A549 (cell line): ENCODE measurements at places on chromosomes 16 and 17. TPM values are rescaled to one million over a fixed set of nuclear protein-coding genes. Genes with fewer than 3 reads are reported as not detected.

CX3CL1 gene
- 0.08 to 0.17 TPM (median 0.08 TPM) in 3 replicates for polyA plus RNA-seq

CCL4L2 gene
- not detected in 3 replicates for polyA plus RNA-seq

TPSG1 gene
- 0.08 TPM in 1 of 3 replicates, not detected in the others for polyA plus RNA-seq

TAC4 gene
- polyA plus RNA-seq, result not detected in 3 replicates

CCP110 gene
- polyA plus RNA-seq, result 11.3 to 12.1 TPM (median 11.6 TPM) in 3 replicates

LDHD gene
- 0.83 to 1.3 TPM (median 1.1 TPM) in 3 replicates for polyA plus RNA-seq

RAB26 gene
- 5.7 to 7.3 TPM (median 6.7 TPM) in 3 replicates for polyA plus RNA-seq

TK1 gene
- 342 to 380 TPM (median 355 TPM) in 3 replicates for polyA plus RNA-seq

EIF4A3 gene
- 180 to 196 TPM (median 189 TPM) in 3 replicates for polyA plus RNA-seq

TBC1D3I gene
- 0.16 to 0.44 TPM (median 0.23 TPM) in 3 replicates for polyA plus RNA-seq

KRTAP17-1 gene
- not detected in 3 replicates for polyA plus RNA-seq

NPIPA7 gene
- polyA plus RNA-seq, result 5.7 to 11.7 TPM (median 7.1 TPM) in 3 replicates

PMP22 gene
- 39.1 to 40.7 TPM (median 40.1 TPM) in 3 replicates for polyA plus RNA-seq

IGFALS gene
- polyA plus RNA-seq, result 0.05 to 0.08 TPM in 2 of 3 replicates, not detected in the other

CCL2 gene
- polyA plus RNA-seq, result 130 to 161 TPM (median 144 TPM) in 3 replicates

NPTX1 gene
- 84.8 to 109 TPM (median 104 TPM) in 3 replicates for polyA plus RNA-seq

SMPD3 gene
- polyA plus RNA-seq, result 0.12 to 0.24 TPM (median 0.13 TPM) in 3 replicates

ABCC12 gene
- 0.13 TPM in 1 of 3 replicates, not detected in the others for polyA plus RNA-seq

CD300E gene
- polyA plus RNA-seq, result not detected in 3 replicates

GAN gene
- 2.5 to 2.8 TPM (median 2.8 TPM) in 3 replicates for polyA plus RNA-seq

DNA sequence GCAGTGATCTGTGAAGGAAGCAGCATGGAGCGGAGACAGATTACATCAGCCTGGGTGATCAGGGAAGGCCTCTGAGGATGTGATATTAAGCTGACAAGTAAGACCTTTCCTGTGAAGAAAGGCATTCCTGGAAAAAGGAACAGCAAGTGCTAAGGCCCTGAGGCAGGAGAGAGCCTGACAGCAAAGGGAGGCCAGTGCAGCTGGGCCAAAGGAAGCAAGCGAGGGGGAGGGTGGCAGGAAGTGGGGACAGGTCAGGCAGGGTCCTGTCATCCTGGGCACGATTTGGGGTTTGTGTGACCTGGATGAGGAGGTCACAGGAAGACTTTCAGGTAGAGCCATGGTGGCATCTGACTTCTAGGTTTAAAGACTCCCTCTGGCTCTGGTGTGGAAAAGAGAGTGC, 12.3 kb downstream of the CPNE2 start:
- no peak for DNase-seq

DNA sequence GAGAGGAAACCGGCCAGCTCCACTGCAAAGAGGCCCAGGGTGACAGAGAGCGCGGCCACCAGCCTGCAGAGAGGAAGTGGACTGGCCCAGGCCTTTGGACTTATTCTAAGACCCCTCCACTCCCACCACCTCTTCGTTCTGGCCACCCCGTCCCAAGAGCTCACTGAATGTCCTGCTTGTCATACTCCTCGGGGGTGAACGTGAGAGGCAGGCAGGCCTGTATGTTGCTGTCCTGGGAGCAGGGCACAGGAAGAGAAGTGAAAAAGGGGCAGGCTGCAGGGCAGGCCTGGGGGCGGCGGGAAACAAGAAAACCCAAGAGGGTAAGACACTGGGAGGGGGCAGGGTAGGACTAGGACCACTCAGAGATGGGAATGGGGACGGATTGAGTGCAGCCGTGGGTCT, 384 bp downstream of the TMEM107 start:
- peak; percentile 39 for DNase-seq

DNA sequence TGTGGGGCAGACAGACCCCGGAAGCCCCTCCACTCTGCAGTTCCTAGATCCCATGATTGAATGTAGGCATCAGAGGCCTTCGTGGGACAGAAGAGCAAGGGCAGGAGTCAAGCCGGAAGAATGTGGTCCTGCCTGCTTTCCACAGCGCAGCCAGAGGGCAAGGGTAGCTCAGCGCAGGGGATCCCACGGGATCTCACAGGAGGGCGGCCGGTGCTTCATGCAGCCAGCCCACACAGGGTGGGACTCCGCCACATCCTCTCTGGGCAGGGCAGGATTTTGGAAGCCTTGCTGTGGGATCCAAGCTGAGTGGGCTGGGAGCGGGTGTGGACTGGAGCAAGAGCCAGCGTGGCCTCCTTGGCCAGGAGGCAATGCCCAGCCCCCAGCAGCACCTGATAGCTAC, 13.0 kb downstream of the KATNB1 start:
- no peak for DNase-seq

DNA sequence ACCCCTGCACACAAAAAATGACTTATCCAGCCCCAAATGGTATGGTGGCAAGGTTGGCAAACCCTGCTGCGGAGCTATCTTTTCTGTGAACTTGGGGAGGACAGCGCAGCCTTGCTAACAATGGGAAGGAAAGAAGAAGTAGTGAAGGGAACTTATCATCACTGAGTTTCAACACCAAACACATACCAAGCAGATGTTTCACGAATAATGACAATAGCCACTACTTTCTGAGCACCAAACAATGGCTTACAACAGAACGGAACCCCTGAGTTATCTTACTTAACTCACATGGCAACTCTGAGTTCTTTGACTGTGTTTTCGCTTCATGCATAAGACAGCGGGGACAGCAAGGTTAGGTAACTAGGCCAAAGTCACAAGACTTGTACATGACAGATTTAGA, 148.9 kb downstream of the XYLT1 start:
- DNase-seq, result no peak

- no peak for DNase-seq
Measured at GRCh38 chr17:8900626-8901585, 33.4 kb upstream of the PIK3R6 start.

GRCh38 chr17:30597776-30598288, 120.6 kb downstream of the GOSR1 start:
- no peak for DNase-seq

- DNase-seq, result no peak
Measured at GRCh38 chr16:17565605-17566004, 94.8 kb upstream of the XYLT1 start.

- DNase-seq, result no peak
Measured at GRCh38 chr17:58706351-58707140, 14.1 kb downstream of the RAD51C start.

DNA sequence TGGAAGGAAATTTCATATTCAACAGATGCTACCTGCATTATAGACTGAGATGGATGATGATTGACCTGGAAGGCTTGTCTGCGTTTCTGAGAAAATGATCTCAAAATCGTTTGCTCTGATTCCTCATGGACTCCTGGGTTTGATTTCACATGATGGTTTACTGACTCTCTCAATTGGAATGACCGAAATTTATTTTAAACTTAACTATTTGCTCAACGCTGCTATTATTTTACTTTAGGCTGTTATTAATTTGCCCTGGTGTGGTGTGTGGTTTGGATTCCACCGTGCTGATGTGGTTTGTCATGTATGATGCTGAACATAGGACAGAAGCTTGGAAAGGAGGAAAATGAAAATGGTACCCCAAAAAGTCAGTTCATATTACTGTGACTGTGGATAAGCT, 37.3 kb upstream of the ELAC2 start:
- no peak for DNase-seq

DNA sequence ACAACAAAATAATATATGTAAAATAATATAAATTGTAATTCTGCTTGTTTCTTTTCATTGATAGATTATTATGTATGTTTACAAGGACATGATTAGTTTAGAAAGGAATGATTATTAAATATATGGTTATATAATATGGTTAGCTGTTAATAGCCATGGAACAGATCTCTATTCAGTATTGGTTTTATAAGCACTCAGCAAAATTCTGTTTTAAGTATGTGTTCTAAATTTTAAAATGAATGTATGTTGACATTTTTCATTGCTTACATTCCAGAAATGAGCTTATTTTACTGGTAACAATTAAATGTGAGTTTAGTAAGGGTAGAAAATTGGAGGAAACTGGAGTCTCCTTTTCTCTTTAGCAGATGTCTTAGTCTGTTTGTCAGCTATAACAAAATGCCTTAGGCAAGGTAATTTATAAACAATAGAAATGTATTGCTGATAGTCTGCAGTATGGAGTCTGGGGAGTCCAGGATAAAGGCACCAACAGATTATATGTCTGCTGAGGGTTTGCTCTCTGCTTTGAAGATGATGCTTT, 45.4 kb downstream of the NFAT5 start:
- no peak for DNase-seq

- no peak for DNase-seq
Measured at GRCh38 chr17:70365091-70365583, 195.8 kb downstream of the KCNJ2 start.

DNA sequence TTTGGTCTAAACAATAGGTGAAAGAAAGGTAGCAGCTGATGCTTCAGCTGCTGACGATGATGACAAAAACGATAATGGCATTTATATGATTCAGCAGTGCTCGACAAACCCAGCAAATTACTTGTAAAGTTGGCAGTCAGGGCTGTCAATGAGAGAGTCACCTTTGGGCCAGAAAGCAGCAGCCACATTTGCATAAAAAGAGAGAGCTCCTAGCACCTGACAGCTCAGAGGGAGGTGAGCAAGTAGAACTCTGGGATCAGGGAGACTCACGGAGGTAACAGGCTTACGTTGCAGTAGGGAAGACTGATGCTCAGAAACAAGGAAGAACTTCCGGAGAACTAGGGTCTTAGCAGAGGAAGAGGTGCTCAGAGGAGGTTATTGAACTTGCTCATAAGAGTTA, 291.9 kb upstream of the ZFHX3 start:
- no peak for DNase-seq

DNA sequence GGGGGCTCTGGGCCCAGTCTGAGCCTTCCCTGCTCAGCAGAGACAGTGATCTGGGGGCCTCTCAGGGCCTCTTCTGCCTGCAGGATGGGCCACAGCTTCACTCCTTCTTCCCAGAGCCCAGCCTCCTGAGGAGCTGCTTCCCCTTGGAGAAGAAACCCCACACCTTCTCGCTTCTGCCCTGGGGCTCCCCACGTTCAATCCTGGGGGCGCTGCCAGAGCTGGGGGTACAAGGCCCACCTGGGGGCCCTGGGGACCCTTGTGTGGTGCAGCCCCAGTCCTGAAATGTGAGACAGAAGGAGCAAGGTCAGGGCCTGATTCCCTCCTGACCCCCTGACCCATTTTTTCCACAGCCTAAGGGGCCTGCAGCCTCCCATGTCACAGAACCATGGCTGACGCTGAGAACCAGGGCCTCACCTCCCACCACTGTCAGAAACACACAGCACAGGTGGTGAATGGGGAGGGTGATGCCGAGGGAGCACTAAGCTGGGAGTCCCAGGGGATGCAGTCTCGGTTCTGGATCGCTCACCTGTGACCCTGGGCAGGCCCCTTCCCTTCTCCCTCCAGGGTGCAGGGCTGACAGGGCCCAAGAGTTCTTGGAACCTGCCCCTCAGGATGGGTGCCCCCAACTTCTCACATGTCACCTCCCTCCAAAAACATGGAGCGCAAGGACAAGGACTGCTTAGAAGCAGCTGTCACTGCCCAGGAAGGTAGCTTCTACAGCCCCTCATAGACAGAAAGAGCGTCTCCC, 21.6 kb upstream of the MPO start:
- DNase-seq, result no peak

GRCh38 chr16:62602790-62603189, 566.6 kb upstream of the CDH8 start:
- no peak for DNase-seq

DNA sequence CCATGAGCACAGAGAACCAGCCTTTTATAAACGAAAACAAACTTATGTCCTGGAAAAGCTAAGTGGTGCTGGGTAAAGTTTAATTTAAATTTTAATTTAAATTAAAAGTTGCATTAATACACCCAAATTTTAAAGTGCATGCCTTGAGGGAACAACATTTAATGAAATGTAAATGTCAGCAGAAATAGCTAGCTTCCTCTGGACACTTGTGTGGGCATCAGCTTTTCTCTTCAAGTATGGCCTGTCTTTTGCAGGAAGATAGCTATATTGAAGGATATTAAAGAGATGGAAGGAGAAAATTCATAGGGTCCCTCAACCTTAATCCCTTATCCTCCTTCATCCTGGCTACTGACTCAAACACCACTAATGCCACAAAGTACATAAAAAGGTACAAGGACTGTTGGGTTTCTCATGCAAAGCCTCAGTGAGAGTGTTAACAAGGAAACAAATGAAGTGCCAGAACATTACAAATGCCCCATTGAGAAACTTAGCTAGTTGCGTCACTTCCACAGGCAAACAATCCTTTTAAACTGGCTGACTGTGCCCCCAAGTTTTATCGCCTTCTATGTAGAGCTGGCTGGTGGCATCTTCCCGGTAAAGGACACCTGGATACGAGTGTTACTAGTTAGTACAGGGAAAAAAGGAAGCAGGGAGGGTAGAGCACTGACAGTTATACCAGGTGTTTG, 14.1 kb downstream of the PHF12 start:
- DNase-seq, result no peak

DNA sequence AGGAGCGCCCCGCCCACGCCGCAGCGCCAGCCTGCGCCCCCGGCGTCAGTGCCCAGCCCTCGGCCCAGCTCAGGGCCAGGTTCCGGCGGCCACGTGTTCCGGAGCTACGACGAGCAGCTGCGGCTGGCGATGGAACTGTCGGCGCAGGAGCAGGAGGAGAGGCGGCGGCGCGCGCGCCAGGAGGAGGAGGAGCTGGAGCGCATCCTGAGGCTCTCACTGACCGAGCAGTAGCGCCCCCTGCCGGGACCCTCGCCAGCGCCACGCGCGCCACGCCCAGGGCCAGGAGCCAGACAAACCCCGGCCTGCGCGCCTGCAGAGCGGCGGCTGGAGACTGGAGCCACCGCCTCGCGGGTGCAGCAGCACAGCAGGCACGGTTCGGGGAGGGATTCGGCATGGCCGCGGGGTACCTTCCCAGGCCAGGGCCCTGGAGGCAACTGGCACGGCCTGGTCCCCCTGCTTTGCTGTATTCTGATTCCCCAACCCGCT, 9.3 kb downstream of the CORO6 start:
- no peak for DNase-seq

- DNase-seq, result no peak
Measured at GRCh38 chr17:33371377-33371776, 78.3 kb upstream of the ASIC2 start.

DNA sequence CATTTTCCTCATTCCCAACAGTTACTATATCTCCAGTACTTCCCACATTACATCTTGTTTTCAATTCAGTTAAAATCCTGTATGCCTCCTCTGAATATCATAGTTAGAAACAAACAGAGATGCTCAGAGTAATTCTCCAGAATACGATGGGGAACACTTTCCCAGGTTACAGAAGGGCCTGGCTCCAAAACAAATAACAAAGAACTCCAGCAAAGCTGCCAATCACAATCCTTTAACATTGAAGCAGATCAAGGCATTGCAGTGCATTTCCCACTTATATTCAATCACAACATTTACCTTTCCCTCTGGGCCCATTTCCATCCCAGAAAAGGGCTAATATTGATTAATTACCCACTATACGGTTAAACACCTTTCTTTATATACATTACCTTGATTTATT, 29.4 kb upstream of the PMFBP1 start:
- no peak for DNase-seq

GRCh38 chr17:57889892-57890856, 40.3 kb upstream of the MRPS23 start:
- DNase-seq, result peak; percentile 72

- no peak for DNase-seq
Measured at GRCh38 chr17:50260501-50260911, 13.8 kb upstream of the TMEM92 start.

DNA sequence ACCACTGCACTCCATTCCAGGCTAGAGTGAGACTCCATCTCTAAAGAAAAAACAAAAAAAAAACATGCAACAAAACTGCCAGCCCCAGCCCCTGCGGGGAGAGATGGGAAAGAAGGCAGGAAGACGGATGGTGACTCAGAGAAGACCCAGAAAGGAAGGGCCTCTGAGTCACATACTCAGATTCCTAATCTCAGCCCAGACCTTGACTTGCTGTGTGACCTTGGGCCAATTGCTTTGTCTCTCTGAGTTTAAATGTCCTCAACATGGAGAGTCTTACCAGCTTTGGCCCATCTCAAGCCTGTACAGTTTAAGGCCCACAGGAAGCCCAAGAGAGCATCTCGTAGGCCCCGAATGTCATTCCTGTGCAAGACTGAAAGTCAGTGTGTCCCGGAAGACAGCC, 86.5 kb upstream of the LHX1 start:
- DNase-seq, result peak; percentile 79
